ENCODE measurements at places on chromosomes 16 and 17.

DNA sequence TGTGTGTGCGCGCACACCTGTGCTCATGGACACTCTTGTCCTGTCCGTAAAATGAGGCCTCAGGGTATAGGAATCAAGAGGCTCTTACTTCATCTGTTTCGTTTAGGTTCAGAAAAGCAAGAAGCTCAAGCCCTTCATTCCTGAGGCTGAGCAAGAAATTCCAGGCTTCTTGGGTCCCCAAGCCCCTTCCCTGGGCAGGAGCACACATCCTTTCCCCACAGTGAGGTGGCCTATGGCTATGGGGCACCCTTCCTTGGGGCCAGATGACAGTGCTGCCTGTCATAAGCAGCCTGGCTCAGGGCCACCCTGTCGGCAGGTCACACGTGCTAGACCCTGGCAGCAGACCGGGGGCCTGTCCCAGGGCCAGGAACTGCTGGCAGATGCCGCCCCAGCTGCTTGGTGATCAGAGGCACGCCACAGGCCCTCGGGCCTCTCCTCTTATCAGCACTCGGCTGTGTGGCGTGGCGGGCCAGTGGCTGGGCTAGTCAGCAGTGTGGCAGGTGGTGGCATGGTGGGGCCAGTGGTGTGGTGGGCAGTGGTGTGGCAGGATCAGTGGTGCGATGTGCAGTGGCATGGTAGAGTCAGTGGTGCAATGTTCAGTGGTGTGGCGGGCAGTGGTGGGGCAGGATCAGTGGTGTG lies 50.2 kb downstream of the NKD1 start:
- DNase-seq = no peak

GRCh38 chr17:68437979-68438822 lies 19.1 kb downstream of the WIPI1 start:
- DNase-seq = no peak

DNA sequence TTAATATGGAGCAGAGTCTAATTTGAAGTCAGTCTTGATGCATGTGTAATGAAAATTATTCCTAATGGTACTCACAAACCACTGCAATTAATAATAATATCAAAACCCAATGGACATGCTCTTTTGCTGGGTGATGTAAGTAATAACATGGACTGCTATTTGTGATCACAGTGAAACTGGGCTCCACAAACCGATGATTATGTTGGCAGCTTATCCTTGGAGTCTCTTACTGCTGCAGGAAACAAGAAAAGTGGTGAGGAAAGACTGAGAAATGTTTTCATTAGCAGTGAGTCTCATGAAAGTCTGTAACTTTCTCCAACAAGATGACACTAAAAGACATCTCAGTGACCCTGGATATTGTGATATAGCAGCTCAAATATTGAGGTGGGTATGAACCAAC lies 45.2 kb downstream of the TMEM100 start:
- DNase-seq = no peak

- peak; percentile 11 for DNase-seq
These were observed 4.2 kb downstream of the CDRT4 start for GRCh38 chr17:15462976-15463772.

- no peak for DNase-seq
These were observed 134.2 kb downstream of the PRKCA start for GRCh38 chr17:66436631-66437030.

- no peak for DNase-seq
These were observed 295.3 kb downstream of the SEC14L1 start for GRCh38 chr17:77436058-77436442.

DNA sequence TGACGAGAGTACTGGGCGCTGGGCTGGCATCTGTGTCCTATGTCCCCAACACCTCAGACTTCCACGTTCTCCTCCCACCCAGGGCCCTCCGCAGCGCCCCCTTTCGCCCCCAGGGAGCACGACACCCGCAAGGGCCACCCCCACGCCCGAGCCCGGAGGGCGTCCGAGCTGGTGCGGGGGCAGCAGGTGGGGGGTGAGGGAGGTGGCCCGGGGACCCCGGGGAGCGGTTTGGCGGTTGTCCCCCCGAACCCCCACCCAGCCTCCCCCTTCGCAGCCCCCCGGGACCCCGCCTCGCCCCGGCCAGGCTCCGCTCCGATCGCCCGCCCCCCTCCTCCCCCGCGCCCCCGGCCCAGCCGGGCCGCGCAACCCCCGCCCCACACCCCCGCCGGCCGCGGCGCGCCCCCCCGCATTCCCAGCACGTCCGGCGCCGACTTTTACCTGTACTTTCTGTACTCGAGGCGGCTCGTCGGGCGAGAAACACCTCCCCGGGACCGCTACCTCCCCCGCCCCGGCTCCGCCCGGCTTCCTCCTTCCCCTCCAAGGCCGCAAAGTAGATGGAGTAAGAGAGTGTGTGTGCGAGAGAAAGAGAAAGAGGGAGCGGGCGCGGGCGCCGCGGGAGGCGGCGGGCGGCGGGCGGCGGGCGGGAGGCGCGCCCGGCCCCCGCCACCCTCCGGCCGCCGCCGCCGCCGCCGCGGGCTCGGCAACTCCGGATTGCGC lies 901 bp downstream of the CDYL2 start:
- DNase-seq = peak; percentile 14

DNA sequence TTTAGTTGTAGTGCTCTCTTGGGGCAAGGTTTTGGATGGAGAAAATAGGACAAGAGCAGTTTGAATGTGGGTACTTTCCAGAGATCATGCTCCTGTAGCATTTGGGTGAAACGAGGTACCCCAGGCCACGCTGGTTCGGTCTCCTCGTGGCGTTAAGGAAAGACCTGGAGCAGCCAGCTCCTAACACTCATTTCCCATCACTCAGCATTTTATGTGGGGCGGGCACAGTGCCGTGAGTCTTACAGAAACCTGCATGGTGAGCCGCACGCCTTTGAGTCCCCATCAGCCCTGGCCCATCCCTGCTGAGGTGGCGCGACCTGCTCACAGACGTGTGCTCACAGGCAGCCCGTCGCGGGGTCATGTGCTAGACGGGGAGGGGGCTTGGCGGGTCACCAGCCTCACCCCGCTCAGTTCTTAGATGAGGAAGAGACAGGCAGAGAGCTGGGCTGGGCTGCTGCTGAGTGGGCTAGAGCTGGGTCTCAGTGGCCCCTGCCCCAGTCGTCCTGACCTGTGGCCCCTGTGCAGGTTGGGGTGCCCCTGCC lies 37.3 kb downstream of the TBCD start:
- no peak for DNase-seq

GRCh38 chr16:66091471-66091891 lies 275.0 kb upstream of the CDH5 start:
- no peak for DNase-seq

DNA sequence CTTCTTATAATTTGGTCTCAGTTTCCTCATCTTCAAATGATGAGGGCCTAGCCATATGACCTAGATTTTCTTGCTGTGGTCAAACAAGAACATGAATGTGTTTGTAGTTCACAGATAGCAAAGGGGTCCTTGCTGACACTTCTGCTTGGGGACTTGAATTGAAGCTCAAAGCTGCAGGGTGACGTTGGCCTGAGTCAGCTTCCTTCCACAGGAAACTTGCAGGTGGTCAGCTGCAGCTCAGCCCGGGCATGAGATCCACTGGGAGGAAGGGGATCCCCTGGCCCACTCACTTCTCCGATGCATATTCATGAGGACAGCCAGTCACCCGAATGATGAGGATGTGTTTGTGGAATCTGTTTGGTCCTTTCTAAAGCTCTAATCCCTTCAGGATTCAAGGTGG lies 42.6 kb upstream of the AXIN2 start:
- DNase-seq = no peak

GRCh38 chr17:79826204-79826680 lies 13.0 kb downstream of the CBX4 start:
- no peak for DNase-seq

DNA sequence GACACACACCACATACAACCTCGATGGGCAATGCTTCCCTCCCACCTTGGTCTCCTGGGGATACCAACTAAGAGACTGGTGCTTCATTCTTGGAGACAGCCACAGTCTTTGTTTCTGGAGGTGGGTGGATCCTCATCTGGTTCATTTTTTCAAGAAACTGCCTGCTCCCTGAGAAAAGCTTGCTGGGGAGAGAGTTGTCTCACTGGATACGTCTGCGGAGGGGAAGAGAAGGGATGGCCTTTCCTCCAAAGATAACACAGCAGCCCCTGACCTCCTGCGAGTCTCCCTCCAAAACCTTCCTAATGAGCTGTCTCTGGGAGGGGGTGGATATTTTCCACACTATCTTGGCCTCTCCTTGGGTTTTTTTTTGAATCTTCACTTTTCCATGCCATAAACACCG lies 221.2 kb downstream of the SOX9 start:
- no peak for DNase-seq

- no peak for DNase-seq
These were observed 10.2 kb downstream of the CNTNAP1 start for GRCh38 chr17:42692489-42692888.

GRCh38 chr16:78770353-78771091 lies 671.1 kb downstream of the WWOX start:
- peak; percentile 6 for DNase-seq

DNA sequence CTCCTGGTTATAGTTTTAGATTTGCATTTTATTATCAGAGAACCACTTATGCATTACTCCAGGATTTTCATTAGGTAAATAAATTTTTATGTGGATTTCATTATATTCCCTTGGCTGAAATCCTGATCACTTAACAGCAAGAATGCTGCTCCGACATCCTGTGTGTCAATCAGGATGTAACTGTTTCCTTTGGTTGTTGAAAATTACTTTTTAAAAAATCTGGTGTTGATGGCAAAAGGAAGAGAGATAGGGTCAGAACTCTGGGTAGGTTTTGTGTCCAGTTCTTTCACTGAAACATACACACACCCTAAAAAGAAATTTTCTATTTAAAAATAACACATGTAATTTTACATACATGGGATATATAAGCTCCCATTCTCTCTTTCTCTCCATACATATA lies 30.9 kb downstream of the ZNF423 start:
- no peak for DNase-seq

DNA sequence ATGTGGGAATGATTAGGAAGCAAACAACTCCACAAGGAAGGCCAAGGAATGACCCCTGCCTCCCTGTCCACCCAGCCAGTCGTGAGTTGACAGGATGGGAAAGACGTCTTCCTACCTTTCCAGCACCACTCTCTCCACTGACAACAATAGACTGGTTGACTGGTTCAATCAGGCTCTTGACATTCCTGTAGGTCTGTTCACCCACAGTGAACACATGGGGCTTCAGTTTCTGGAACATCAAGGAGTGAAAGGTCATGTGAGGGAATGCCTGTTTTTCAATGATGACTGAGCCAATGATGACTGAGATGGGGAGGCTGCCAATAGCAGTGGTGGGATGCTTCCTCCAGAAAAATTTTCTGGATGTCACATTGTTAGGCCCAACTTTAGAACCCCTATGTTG lies 9.6 kb downstream of the MYO19 start:
- DNase-seq = peak; percentile 44

GRCh38 chr17:81553018-81553615 lies 964 bp upstream of the FAAP100 start:
- DNase-seq = peak; percentile 89

DNA sequence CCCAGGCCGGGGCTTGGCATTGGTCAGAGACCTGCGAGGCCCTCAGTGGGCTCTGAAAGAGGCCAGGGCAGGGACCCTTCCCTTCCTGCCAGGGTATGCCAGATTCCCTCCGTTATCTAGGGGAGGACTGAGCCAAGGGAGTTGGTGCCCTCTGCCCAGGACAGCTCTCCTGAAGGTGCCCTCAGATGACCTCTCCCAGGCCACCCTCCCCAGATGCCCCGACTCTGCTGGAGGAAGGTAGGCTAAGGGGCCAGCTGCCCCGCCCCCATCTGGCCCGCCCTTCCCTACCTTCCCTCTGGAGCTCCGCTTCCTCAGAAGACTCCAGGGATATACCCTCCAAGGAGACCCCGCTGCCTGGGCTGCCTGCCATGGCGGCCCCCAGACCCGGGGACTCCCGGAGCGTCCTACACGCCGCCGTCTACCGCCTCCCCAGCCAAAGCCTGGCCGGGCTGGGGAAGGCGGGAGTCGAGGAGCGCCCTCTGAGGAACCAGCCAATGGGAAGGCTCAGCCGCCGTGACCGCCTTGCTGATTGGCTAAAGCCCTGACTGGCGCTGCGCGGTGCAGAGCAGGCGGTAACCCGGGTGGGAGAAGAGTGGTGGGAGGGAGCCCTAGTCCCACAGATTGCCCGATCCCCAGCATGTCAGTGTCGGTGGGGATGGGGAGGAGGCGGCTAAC lies 7.0 kb downstream of the MPP2 start:
- peak; percentile 81 for DNase-seq

DNA sequence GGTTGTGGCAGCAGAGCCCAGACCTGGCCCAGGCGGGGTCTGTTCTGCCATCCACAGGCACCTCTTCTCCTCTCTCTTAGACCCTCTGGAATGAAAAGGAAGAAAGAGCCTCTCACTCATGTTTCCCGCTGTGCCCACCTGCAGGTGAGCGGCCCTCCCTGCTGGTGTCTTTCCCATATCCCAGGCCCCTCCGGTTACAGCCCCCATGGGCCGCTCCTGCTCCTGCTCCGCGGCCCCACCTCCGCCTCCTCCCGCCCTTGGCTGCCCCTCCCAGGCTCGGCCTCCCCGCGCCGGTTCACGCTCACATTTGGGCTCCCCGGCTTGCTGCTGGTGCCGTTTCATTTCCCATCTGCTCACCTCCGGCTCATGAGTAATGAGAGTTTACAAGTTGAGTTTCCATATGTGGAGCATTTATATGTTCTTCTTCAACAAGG lies 98.7 kb upstream of the SDK2 start:
- no peak for DNase-seq

GRCh38 chr17:82922646-82923045 lies 82.8 kb upstream of the ZNF750 start:
- no peak for DNase-seq

- no peak for DNase-seq
These were observed 112.1 kb downstream of the ADAMTS18 start for GRCh38 chr16:77322757-77323156.

Data from epithelial cell of esophagus (primary cell).